ENCODE measurements at places on chromosomes 5 and 9.
A peak's percentile ranks its signal among the peaks of the same experiment; 100 is the strongest.

- no peak for DNase-seq
Observed at GRCh38 chr5:115170134-115170928, 623 bp upstream of the TRIM36 start.

DNA sequence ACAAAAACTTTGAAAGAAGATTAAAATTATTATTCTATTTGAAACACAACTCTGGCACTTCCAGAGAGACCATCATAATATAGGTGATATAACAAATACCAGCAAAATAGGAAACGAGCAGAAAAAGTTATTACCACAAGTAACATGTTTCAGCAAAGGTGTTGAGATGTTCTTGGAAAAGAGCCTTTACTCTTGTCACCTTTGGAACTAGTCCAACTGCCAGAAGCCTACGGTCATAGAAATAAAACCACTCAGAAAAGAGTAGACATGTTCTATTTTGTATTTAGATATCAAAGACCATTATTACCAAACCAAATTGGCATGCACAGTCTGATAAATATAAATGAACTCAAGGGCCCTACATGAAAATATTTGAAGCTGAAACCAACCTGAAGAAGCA, 145.0 kb upstream of the DMAC1 start:
- DNase-seq: no peak

- no peak for DNase-seq
Observed at GRCh38 chr9:107312376-107313050, 29.4 kb downstream of the RAD23B start.

GRCh38 chr9:126009047-126009446, 261.9 kb downstream of the PBX3 start:
- DNase-seq: no peak

DNA sequence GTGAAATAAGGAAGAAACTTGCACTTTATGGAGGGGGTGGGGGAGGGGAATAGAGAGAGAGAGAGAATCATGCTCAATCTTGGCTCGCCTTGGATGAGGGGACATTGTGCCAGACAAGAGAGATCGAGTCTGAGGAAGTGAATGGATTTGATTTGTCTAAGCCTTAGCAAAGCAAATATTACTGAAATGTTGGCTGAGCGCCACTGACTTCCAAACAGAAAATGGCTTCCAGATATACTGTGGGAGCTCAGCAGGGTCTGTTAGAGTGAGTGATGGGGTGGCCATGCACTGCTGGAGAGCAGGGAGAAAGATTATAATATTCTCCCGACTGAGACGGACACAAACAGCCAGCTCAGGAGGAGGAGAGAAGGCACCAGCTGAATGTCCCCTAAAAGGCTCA, 34.5 kb downstream of the BRINP1 start:
- DNase-seq: no peak

DNA sequence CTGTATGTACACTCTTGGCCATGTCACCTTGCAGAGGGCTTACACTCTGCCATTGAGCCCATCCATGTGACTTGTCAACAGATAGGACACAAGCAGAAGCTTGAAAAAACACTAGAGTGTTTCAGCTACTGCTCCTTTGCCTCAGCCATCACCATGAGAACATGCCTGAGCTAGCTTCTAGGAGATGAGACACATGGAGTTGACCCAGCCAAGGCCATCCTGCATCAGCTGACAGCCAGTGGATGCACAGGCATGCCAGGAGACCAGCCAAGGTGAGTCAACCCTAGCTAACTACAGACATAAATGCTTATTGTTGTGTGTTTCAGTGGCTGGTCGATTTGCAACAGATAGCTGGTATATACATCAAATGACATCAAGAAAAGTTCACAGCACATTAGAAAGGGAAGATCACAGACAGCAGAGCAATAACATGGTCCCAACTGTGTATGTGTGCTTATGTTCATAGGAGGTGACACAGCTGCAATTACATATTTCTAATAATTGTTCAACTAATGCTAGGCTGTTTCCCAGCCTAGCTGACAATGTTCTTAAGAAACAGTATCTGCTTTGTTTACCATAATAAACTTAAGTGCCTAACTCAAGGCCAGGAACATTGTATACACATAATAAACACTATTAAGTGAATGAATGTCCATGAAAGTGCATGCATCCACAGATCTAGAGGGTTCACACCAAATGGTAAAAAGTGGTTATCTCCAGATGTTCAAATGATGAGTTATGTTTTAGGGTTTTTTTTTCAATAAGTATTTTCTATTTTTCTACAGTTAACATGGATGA, 105.7 kb downstream of the SPOCK1 start:
- no peak for DNase-seq

GRCh38 chr5:158819095-158819494, 280.6 kb downstream of the EBF1 start:
- DNase-seq: no peak

GRCh38 chr5:140220032-140220697, 45.2 kb downstream of the CYSTM1 start:
- no peak for DNase-seq

DNA sequence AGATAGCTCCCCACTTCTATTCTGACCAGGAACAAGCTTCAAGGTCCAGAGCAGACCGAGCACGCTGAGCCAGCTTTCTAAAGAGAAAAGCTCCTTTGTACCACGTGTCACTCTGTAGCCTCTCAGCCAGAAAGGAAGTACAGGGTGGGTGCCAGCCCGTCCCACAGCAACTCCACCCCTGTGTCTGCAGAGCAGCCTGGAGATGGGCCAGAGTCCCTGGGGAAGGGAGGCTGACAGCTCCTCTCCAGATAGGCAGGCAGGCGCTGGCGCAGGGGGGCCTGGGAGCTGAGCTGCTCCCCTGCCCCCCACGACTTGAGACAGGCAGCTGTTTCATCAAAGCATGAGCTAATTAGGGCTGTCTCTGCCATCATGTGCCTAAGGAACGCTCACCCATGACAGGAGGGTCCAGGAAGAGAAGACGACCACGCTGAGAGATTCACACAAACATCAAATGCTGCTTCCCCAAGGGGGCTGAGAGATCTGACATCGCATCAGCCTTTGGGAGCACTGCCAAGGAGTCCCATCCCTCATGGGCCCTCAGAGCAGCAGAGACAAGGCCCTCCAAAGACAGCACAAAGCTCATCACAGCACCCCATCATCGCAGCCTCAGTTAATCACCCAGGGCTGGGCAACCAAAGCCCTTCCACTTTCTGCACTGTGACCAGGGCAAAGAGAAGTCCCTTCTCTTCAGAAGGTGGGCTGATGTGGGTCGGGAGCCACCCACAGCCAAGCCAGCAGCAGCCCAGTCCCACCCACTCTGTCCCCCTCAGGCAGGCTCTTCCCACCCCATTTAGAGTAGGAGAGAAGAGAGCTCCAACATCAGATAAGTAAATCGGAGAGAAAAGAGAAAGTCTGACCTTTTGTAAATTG, 78.5 kb upstream of the LRRTM2 start:
- DNase-seq: peak; percentile 89

- DNase-seq: no peak
Observed at GRCh38 chr5:141100243-141100805, at the start of gene PCDHB3. Gene PCDHB3, plus strand, starts transcription at chr5:141100473. Its CDS starts 177 bp downstream, at chr5:141100650.

DNA sequence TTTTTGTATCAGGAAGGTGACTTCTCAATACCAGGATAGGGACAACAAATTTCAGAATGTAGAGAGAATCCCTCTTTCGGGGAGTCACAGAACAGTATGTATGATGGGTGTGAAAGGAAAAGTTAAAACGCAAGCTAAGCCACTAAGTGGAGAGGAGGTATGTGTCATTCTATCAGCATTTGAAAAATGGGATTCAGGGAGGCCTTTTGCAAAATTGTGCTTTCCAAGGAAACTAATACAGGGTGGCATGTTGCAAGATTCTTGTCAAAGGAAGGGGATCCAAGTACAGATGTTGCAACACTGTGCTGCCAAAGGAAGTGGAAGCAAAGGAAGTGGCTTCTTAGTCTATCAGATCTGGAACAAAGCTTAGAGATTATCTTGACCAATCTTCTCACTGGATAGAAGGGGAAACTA, 12.6 kb upstream of the TNIP1 start:
- DNase-seq: no peak

GRCh38 chr9:97874624-97875023, 21.6 kb downstream of the FOXE1 start:
- no peak for DNase-seq

GRCh38 chr5:62328772-62329491, 22.9 kb downstream of the KIF2A start:
- no peak for DNase-seq

DNA sequence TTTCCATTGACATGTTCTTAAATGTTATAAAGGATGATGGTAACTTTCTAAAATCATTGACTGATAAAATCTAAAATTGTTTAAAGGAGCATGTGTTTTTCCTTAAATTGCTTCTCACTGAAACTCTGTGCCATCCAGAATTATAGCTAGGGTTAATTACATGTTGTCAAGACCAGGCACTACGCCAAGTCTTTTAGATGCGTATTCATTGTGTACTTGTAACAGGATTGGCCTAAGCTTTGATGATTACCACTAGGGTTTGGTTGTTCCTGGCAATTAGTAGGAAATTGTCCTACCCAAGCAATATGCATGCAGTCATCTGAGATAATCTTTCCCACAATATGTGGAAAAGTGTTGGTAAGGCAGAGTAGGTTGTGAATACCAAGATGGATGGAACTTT, 43.8 kb downstream of the PRKACG start:
- no peak for DNase-seq

DNA sequence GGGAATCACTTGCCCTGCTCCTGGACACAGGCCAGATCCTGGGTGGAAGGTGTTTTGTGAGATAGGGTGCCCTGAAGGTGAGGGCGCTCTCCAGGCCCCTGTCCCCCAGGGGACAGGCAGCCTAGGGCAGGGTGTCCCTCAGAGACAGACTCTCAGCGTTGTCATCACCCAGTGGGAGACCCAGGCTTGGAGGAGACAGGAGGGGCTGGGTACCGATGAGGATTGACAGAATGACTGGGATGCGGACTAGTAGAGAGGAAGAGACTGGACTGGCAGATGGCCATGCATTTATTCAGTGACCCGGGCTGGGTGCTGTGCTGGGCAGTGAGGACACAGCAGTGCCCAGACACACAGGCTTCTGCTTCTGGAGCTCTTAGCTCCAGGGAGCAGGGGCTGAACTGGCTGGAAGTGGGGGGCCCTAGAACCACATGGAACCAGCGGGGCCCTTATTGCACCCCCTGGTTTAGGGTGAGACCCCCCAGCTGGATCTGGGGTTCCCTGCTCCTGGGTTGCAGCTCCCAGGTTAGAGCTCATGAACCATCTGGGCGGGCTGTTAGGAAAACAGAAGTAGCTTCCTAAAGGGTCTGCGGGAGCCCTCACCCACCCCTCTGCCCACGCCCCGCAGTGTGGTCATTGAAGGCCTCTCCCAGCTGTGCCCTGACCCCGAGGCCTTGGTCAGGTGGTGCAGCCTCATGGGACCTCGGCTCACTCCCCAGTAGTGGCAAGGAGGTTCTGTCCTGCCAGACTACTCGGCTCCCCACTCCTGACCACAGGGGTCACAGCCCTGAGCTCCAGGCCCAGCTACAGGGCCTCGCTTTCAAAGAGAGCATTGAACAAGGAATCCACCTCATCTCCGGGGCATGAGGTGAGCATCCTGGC, 116.7 kb upstream of the LMX1B start:
- DNase-seq: no peak

DNA sequence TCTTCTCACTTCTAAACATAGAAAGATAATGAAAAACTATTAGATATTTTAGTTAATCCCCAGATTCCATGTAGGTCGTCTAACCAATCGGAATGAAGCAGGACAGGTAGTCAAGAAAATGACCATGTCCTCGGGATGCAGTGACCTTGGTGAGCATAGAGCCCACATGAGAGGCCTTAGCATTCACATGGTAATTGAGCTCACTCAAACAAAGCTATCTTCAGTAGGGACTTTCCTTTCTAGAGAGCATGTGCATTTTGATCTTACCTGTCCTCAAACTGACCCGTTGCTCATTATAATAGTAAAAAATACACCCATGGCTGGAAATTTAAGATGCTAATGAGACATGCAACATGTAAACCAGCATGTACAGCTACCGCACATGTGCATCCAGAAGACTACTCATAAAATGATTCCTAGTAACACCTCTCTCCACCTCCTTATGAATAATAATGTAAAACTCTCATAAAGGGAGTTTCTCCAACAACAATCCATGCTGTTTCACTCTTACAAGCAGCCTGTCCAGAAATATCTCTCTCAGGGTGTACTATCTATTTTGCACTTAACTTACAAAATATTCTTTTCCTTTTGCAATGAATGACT, 274.0 kb upstream of the CDH9 start:
- no peak for DNase-seq
